ENCODE measurements at places on chromosomes 5 and 9.

- DNase-seq = no peak
These were observed 156.3 kb upstream of the MVB12B start for GRCh38 chr9:126170286-126170823.

GRCh38 chr5:169980418-169981053, at the start of gene INSYN2B:
Gene INSYN2B, minus strand, starts transcription at chr5:169980495. Its CDS starts 96,597 bp downstream, at chr5:169883898.
- peak; percentile 56 for DNase-seq

- no peak for DNase-seq
These were observed 229.2 kb upstream of the FAM174A start for GRCh38 chr5:100306000-100306399.

DNA sequence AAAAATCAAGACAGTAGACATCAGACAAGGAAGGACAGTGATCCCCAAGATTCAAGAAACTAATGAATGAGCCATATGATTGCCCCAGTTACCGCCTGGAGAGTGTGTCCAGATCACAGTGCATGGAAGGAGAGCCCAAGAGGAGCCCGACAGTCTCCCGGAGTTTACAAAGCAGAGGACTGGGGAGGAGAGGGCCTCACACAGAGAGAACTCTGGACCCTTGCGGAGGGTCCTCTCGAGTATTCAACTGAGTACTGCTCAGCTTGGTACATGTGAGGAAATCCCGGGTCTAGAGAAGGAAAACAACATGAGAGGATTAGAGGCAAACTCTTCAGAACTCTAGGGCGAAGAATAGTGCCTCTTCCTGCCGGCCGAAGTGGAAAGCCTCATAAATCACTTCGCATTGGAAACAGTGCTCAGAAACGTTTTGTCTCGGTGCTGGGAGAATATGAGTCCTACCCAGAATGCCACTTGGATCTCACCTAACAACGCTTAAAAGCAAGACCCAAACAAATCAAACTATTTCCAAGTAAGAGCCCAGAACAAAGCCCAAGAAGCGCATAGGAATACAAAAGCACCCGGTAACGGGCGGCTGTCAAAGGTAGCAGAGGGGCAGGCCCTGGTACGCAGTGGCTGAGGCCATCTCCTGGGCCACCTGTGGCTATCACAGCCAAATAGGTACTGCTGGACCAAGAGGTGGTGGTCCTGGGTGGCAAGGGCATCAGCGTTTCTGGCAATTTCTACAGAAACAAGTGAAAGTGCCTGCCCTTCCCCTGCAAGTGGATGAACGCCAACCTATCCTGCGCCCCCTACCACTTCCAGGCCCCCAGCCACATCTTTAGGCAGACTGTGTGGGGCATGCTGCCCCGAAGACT, 36.0 kb downstream of the FAM78A start:
- DNase-seq = no peak

DNA sequence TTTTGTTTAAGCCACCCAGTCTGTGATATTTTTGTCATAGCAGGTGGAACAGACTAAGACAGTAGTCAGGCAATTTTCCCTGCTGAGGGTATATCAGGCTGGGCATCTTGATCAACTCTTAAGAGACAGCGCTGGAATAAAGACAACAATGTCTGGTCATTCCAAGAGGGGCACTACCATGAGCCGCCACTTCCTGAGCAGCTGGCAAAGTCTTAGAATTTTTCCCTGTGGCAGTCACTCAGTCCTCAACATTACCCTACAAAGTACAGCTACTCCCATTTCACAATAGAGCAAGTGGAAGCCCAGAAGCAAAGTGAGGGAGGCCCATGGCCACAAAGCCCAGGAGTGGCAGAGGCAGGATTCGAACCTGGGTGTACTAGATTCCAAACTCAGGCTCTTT, 74.8 kb downstream of the SH3PXD2B start:
- DNase-seq = no peak

DNA sequence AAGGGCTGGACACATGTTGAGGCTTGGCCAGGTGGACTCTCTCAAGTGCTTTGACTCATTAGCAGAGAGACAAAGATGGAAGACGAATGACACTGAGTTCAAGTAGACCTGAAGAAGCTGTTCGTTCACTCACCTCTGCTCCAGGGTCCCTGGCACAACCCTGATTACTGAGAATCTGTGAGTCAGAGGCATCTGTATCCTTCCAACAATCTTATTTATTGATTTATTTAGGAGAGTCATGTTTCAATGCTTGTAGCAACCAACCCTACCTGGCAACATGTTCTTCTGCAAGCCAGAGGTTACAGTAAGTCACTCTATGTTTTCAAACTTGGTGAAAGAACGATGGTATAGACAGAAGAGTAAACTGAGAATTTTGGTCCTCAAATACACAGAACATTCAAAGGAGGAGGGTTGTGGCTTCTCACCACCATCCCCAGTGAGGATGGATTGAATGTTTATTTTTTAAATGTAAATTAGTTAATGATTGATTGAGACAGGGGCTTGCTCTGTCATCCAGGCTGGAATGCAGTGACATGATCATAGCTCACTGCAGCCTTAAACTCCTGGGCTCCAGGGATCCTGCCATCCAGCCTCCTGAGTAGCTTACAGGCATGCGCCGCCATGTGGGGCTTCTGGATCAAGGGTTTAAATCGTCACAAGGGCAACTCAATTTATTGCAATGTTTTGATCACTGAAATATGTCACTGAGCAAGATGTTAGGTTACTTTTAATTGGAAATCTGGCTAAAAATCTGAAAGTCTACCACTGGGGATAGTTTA, 55.7 kb upstream of the CARTPT start:
- DNase-seq = no peak

- peak; percentile 21 for DNase-seq
These were observed 33.1 kb downstream of the RASA1 start for GRCh38 chr5:87300744-87301143.

DNA sequence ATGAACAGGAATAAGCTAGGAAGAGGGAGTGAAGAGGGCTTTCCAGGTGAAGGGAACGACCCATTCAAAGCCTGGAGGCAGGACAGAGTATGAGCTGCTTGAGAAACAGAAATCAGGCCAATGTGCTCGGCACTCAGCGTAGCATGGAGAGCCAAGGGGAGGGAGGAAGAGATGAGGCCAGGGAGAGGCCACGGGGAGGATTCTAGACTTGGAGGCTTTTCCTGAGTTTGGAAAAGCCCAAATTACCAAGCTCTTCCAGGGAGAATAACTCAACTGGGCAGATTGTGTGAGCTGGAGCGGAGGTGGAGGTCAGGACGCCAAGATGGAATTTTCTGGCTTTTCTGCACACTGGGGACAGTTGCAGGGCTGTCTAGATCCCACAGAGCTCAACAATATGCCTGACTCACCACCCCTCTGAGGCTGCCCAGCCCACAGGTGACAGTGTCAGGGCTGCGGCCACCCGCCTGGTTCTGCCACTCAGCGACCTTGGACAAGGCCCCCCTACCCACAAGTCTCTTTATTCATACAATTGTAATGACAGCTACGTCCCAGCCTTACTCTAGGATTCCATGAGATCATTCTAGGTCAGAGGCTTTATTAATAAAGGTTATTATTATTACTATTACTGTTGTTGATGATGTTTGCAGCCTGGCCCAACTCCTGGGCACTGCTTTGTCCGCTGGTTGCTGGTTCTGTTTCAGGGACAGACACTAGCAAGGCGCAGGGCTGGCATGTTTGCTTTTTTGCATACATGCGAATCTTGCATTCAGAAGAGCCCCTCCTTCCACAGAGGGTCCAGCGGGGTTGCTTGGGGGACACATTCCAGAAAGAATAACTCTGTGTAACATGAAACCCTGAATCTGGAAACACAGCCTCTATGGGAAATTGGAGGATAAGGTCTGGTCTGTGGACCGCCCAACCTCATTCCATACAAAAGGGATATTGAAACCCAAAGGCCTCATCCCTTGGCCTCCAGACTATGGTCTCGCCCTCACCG, 9.4 kb upstream of the LMX1B start:
- DNase-seq = no peak

DNA sequence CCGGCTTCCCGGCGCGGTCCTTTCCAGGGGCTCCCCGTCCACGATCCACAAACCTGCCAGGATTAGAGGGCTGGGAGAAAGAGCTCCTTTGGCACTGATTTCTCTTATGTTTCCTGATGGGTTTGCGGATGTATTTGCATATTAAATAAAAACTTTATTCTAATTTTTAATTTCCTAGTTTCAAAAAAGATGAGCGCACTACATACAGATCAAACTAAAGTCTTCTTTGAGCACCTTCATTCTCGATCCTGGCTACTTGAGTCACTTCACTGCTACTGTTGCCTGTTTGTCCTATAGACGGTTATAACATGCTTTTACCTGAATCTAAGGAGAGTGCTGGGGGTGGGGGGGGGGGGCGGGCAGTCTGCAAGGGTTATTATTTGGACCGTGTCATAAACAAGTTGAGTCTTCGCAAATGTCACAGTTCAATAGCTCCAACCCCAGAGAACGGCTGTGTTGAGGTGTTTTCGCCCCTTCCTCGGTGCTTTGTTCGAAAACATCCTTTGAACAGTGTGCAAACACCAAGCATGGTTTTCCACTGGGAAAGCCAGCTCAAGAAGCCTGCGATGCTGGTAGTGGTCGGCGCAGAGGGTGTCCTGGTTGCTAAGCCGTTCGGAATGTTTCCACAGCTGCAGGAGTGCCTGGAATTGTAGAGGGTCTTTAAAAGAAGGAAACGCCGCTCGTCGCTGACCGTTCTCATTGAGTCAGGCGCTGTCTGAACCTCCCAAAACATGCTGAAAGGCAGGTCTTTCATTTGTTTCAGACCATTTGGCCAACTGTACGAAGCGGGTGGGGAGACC, 1.1 kb upstream of the STK10 start:
- DNase-seq = no peak

DNA sequence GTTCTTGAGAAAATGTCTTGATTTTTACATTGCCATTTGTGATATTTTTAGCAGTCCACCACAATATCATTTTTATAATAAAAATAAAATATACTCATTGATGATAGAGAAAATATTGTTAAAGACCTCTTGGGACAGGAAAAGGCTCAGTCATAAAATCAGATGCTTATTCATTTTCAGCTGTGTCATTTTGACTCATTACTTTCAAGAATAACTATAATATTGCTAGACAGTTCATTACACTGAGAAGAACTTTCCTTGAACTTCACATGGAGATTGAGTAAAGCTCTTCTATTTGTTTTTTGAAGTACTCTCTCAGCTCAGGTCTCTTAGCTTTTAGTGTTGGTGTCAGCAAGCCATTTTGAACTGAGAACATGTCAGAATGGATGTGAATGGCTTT, 8.5 kb upstream of the MEIKIN start:
- no peak for DNase-seq

DNA sequence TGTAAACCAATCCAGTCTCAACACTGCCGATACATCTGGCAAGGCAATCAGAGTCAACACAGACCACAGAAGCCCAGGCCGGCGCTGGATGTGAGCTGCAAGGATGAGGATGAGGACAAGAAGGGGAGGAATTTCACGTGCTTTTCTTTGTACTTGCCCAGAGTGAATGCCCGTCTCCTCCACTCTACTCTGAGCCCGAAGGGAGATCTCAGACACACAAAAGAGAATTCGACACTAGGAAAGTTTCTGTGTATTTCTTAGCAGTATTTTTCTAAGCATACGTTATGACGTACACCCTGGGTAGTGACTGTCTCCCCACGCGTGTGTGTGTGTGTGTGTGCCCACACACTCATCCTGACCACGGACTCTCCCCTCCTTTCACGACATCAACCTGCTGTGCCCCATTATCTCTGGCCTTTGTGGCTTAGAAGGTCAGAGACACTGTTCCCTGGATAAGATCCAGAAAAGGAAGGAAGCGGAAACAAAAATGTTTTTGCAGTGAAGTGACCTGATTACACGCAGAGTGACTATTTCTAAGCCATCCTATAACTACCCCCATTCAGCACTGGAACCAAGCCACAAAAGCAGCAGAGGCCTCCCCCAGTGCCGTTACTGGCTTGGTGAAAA, 227.3 kb upstream of the DAPK1 start:
- no peak for DNase-seq

GRCh38 chr5:5342784-5343183, 79.7 kb upstream of the ICE1 start:
- DNase-seq = no peak

GRCh38 chr5:176771102-176771845, 39.1 kb upstream of the UNC5A start:
- DNase-seq = no peak

DNA sequence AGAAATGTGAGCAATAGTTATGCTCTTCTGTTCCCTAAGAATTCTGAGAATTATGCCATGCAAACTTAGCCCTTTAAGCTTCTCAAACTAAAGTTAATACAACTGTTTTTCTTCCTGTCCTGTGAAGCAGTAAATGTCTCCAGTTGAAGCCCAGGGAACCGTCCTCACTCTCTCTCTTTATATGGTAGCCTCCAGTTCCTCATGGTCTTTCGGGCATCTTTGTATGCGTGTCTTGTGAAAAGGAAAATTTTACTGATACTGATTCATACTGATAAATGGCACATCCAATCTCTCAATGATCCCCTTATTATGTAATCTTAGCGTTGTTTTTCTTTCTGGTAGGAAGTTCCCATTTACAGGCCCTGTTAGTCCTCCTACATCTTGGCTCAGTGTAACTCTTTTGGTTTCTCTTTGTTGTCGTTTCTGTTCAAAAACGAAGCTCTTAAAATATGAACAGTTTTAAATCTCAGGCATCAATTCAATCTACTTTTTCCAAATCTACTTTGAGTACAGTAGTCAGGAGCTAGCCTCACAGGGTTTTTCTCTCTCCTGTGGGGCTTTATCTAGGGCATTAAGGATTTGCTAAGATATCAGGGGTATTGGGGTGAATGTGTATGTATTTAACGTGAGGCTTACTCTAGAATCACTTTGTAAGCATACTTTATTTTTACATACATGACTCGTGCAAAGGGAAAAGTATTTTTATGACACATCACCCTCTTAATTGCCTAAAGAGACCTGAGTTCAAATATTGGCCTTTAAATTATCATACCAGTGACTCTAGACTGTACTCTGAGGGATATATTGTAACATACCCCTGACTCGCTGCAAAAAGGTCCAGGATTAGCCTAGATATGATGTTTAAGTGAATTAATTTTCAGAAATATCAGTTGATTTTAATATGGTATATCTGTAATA, 258.0 kb downstream of the NR3C1 start:
- DNase-seq = no peak

GRCh38 chr9:72601615-72602014, 80.2 kb downstream of the TMC1 start:
- peak; percentile 18 for DNase-seq

DNA sequence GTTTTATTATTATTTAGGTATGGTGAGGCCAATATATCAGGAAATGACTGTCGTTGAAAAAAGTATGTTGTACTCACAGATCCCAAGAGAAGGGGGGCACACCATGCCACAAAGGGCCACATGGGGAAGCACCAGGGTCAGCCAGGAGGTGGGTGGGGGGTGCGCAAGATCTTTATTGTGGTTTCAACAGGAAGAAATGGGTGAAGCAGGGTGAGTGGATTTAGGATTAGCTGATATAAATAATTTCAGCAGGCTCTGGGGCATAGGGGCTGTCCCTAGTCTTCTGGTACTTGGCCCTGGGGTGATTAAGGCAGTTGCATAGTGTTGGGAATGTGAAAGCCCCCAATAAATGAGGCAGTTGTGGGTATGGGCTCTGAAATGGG, 8.6 kb downstream of the PDCD1LG2 start:
- no peak for DNase-seq

Measured in OCI-M1 (cell line).